CD4-positive, alpha-beta T cell treated with Interleukin-6 at 100 ng/mL for 8 hours (primary cell): ENCODE measurements at places on chromosomes 13 and 19.

GRCh38 chr13:19567820-19568534, 6.6 kb upstream of the TPTE2 start:
- DNase-seq, result no peak

GRCh38 chr19:50490991-50491472, 14.4 kb upstream of the GARIN5A start:
- DNase-seq, result no peak

DNA sequence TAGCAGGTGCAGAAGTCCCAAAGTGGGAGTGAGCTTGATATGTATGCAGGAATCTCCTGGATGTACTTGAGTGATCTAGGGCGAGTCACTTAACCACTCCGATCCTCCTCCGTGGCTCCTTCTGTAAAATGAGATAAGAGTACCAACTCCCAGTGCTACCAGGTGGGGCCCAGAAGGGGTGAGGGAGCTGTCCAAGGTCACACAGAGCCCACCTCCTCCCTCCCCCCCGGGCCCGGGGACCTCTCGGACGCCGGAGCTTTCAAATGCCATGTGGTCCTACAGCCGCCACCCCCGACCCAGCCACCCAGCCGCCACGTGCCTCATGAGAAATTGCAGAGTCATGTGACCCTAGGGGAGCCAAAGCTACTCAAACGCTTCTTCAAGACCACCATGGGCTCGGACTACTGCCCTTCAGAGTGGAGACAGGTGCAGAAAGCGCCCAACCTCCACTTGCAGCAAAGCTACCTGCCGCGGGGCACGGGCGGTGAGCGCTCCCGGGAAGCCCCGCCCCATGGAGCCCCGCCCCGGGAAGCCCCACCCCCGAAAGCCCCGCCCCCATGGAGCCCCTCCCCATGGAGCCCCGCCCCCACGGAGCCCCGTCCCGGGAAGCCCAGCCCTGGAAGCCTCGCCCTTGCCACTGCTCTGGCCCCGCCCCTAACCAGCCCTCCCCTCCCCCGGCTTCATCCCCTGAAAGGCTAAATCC, 10.1 kb upstream of the ZNF358 start:
- no peak for DNase-seq

- DNase-seq, result no peak
These were observed 170.8 kb downstream of the FOXO1 start for GRCh38 chr13:40495621-40496001.

DNA sequence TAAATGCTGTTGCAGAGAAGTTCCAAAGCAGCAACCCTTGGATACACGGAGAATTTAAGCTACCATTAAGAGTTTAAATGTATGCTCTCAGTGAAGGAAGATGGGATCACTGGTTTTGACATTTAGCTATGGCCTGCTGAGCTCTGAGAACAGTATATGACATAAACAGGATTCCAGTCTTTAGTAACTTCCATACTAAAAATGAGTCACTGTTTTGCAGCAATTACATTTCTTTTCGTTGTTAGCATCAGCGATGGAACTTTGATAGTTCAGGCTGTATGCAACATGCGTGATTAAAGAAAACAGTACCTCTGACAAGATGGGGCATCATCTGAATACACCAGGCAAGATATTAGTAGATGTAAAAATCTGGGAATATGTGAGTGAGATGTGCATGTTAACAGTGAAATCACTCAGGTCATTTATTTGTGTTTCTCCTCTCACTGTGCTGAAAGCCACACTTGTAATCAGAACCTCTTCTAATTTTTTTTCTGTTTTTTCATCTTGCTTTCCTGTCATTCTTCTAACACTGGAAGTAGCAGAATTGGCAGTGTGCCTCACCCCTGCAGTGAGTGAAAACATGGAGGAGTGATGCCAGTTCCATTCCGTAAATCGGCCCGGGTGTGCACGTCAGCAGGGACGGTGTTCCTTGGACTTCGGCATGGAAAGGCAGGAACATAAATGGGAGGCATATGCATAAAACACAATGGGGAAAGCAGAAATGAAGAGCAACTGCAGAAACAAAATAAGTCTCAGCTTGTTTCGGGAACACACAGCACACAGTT, 361.5 kb downstream of the OXGR1 start:
- DNase-seq, result no peak

DNA sequence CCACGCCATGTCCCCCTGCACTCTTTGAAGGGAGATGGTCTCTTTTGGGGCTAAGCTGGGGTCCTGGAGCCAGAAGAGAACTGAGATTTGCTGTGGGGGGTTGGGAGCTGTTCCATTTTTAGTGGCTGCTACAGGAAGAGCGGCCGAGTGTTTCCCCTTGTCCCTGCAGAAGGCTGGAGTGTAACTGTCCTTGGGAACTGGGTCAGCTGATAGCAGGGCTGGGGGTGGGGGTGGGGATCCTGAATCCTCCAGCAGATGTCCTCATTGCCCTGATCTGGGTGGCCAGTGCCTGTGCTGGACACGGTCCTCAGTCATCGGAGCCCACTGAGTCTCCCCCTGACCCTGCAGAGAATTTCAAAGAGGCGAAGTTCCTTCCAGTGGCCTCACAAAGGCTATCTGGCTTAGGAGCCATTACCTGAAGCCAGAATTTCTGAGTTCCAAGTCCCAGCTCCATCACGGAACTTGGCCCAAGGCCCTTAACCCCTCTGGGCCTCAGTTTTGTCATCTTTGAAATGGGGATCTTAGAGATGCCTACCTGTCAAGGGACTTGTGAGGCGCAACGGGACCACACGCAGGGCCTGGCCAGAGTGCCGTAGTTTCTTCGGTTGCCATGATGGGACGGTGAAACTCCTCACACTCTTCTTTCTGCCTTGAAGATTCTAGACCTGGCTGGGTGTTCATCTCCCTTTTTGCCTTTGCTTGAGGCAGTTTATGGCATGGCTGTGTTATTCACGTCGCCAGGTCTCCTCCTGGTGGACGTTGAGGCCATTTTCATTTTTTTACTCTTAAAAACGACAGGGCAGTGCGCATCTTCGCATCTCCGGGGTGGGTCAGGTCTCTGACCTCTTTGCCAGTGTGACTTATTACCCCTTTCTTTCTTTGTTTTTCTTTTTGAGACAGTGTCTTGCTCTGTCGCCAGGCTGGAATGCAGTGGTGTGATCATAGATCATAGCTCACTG, 51.9 kb downstream of the DNM2 start:
- DNase-seq, result peak; percentile 25

- DNase-seq, result no peak
These were observed 31.8 kb downstream of the KCTD15 start for GRCh38 chr19:33828266-33829075.

GRCh38 chr13:107450931-107451330, 764.4 kb downstream of the LIG4 start:
- DNase-seq, result no peak

DNA sequence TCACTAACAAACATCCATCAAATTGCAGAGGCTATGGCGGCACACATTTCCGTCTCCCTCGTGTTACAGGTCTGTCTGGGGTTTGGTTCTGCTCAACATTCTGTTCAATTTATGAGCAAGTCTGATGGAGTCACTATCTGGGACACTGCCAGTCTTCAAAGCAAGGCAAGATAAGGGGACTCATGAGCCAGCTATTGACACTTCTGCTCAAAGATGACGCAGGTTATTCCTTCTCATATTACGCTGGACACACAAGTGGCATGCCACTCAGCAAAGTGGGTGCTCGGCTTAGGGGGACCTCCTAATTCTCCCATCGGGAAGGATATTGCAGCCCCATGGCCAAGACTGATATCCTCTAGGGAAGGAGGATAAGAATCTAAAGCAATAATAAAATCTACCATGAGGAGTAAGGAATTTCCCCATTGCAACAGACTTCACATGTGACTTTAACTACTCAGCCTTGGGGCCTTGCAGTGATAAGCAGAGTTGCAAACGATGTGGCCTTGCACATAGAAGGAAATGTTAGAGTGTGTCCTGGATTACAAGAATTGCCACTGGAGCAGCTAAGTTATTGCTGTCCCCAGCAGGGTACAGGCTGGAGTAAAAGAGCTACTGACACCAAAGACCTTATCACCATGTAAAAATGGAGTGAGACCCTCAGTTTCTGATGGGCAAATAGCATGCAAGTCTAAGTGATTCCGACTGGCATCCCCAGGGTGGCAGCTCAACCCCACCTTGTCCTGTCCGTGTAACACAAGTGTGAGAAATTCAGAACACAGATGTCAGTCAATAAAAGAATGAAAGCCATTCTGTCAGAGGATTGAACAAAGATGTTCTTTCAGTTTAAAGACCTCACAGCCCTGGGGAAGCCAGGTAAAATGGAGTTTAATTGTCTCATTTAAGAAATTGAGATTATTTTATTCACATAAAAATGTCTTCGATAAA, 306.1 kb downstream of the IRS2 start:
- no peak for DNase-seq

DNA sequence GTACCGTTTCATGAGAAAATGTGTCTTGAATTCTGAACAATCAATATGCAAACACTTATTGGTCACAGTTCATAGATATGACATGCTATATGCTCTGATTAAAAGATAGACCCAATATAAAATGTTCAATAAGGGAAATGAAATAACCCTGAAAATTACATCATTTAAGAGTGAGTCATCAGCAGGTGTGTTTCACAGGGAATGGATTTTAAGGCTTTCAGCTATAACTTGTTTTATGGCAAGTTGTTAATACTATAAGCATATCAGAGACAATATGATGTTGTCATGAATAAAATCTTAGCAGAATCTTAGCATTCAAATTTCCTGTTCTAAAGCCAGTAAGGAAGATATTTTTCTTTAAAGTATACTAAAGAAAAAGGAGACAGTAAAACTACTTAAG, 483.4 kb upstream of the PCDH9 start:
- no peak for DNase-seq

- no peak for DNase-seq
These were observed 468.9 kb downstream of the UQCRFS1 start for GRCh38 chr19:28744014-28744413.

GRCh38 chr13:97438856-97439595, 5.1 kb downstream of the RAP2A start:
- no peak for DNase-seq

- DNase-seq, result no peak
These were observed 53.9 kb upstream of the GAS6 start for GRCh38 chr13:113917594-113918371.

- no peak for DNase-seq
These were observed 4.7 kb upstream of the SIGLEC14 start for GRCh38 chr19:51651216-51651846.

DNA sequence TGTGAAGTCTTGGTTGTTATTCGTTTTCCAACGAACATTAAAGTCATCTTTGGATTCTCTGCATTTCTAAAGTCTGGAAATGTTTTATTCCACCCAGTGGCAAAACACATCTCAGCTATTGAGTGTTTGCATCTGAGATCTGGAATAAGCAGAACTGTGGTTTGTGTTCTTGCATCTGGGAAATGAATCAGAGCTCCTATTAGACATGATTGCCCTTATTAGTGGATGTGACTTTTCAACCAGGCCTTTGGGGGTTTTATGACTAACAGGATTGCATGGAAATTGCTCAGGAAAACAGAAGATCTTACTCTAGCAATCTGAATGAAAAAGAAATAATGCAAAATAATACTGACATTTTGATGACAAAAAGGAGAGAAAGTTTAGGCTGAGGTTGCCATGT, 488.8 kb downstream of the IRS2 start:
- DNase-seq, result no peak

DNA sequence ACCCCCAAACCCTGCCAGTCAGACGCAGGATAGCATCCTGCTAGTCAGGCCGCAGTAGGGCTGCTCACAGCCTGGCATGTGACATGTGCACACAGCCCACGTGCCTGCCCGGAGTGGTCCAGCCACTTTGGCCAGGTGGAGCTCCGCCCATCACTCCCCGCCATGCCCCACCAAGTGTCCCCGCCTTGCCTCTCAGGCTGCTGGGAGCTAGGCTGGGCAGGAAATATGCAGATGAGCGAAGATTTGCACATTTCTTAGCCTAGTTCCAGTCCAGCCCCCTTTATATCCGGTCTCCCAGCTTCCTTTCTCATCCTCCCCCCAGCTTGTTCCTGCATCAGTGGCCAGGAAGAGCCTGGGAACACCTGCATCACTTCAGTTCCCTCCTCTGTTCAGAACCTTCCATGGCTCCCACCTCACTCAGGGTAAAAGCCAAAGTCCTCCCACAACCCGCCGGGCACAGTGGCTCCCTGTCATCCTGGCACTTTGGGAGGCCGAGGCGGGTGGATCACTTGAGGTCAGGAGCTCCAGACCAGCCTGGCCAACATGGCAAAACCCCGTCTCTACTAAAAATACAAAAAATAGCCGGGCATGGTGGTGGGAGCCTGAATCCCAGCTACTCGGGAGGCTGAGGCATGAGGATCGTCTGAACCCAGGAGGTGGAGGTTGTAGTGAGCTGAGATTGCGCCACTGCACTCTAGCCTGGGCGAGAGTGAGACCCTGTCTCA, 2.3 kb upstream of the DOCK6 start:
- DNase-seq, result no peak
